ENCODE measurements at places on chromosomes 12 and 14.

- no peak for DNase-seq
These were observed 64.3 kb upstream of the DIO3 start for GRCh38 chr14:101496776-101497683.

- no peak for DNase-seq
These were observed 10.3 kb downstream of the CLMN start for GRCh38 chr14:95309261-95310051.

GRCh38 chr12:54385251-54385914 lies 850 bp upstream of the ZNF385A start:
- DNase-seq = no peak

DNA sequence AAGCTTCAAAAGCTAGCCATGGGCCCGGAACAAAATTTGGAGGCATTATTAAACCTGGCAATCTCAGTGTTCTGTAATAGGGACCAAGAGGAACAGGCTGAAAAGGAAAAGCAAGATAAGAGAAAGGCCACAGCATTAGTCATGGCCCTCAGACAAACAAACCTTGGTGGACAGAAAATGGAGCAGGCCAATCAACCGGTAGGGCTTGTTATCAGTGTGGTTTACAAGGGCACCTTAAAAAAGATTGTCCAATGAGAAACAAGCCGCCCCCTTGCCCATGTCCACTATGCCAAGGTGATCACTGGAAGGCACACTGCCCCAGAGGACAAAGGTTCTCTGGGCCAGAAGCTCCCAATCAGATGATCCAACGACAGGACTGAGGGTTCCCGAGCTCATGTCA lies 653.9 kb upstream of the TMEM132C start:
- no peak for DNase-seq

- no peak for DNase-seq
These were observed 106.5 kb downstream of the EML1 start for GRCh38 chr14:99899578-99900178.

DNA sequence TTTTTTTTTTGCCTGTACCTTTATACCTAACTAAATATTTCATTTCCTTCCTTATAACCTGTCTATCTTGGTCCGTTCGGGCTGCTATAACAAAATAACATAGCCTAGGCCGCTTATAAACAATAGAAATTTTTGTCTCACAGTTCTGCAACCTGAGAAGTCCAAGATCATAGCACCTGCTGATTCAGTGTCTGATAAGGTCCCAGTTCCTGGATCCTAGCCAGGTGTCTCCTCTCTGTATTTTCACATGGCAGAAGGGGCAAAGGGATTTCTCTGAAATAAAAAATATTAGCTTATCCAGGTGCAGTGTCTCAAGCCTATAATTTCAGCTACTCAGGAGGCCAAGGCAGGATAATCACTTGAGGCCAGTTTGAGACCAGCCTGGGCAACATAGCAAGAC lies 1046.6 kb upstream of the USP15 start:
- no peak for DNase-seq
